Omental fat pad (tissue), 4 donors: ENCODE measurements at places on chromosomes 7 and 10.

- DNase-seq, result no peak
These were observed 309.0 kb upstream of the HGF start for GRCh38 chr7:82078807-82079206.

GRCh38 chr10:99612167-99612831 is 7.9 kb downstream of the SLC25A28 start:
- no peak for DNase-seq

DNA sequence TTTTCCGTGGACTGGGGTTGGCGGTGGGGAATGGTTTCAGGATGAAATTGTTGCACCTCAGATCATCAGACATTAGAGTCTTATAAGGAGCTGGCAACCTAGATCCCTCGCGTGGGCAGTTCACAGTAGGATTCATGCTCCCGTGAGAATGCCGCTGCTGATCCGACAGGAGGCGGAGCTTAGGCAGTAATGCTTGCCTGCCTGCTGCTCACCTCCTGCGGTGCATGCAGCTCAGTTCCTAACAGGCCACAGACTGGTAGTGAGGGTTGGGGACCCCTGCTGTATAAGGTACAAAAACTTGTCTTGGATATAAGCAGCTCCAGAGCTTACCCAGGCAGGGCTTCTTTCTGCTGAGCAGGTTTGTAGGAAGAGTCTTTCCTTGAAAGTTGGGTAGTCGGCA is 53.9 kb downstream of the SHH start:
- no peak for DNase-seq

DNA sequence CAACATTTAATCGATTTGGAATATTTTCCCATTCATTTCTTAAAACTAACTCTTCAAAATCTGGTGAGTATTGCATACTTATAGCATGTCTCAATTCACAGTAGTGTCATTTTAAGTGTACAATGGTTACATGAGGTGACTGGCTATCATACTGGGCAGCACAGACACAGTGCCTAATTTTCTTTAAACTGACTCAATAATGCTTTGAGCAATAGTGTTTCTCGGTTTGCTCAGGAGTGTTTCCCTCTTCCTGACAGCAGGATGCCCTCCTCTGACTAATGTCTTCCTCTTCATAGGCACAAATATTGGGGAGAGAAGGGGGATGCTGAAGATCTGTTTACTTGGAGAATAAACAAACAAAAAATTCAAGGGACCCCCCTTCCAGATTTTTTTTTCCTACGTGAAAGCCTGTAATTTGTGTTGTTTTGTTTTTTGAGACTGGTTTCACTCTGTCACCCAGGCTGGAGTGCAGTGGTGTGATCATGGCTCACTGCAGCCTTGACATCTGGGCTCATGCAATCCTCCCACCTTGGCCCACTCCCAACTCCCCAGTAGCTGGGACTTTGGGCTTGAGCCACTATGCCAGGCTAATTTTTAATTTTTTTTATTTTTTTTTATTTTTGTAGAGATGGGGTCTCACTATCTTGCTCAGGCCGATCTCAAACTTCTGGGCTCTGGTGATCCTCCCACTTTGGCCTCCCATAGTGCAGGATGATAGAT is 2.2 kb downstream of the MRC1 start:
- DNase-seq, result no peak

GRCh38 chr7:5543361-5543760 is 119.7 kb upstream of the TNRC18 start:
- no peak for DNase-seq

DNA sequence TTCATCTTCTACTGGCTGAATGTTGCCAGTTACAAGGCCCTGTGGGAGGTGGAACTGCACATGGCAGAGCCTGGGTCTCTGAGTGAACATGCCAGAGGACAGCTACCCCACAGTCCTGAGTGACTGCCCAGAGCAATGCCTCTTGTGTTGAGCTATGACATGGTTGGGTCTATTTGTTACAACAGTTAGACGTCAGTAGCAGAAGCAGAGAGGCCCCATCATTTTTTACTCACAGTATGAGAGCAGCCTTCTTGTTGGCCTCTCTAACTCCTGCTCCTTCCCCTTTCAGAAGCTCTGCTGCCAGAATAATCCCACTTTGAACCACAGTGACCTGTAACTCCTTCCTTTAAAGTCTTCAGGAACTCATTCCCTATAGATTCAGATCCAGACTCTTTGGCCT is 30.8 kb upstream of the NRP1 start:
- DNase-seq, result no peak

DNA sequence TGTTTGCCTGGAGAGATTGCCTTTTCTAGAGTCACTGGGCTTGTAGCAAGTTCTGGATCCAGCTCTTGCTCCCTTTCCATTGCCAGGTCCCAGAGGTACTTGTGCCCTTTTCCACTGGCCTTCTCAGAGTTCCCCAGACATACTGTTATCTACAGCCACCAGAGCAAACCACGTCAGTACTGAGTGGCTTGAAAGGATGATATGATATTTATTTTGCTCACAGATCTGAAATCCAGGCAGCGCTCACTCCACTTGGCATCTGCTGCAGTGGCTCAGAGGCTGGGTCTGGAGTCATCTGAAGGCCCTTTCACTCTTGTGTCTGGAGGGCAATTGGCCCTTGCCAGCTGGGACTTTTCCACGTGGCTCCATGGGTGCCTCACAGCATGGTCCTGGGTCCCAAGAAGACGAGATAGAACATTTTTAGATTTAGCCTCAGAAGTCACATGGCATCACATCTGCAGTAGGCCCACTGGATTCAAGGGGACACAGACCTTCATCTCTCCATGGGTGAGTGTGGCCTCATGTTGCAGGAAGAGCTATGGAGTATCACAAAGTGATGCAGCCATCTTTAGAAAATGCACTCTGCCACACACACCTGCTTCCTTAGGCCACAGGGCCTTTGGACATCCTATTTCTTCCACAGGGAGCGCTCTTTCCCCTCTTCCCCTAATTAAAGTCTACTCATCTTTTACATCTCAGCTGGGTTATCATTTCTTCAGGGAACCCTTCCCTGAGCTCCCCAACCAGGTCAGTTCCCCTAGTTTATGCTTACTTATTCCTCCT is 22.9 kb upstream of the TCF7L2 start:
- no peak for DNase-seq

DNA sequence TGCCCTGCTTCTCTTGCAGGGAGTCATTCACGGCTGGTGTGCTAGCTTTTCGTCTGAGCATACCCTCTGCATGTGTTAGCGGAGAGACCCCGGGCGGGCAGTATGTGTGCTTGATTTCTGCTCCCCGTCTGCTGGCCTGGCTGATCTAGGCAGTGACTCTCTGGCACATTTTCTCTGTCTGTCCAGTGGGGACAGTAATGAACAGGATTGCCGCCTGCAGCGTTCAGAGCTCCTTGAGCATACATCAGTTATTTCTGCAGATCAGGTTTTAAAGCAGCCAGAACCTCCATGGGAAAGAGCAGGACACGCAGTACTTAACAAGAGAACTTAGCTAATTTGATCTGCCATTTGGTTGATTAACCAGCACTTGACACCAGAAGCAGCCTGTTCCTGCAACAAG is 242.5 kb downstream of the CELF2 start:
- DNase-seq, result no peak
